ENCODE measurements at places on chromosomes 2 and 18.
A peak's percentile ranks its signal among the peaks of the same experiment; 100 is the strongest.

DNA sequence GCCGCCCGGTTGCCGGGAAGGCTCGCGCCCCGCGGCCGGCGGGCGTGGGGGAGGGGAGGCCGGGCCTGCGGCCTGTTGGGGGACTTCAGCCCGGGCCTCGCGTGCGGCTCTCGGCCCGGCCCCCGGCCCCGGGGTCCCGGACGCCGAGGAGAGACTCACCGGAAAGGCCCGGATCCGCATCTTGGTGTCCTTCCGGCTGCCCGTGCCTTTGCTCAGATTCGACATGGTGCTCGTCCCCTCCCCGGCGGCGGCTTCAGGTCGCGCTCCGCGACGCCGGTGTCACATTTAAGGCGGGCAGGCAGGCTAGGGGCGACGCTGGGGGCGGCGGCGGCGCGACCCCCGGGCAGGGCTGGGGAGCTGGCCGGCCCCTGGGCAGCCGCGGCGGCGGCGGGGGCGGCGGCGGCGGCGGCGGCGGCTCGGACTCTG, 365 bp downstream of the CUL3 start:
- peak; percentile 72 for DNase-seq

- no peak for DNase-seq
Measured at GRCh38 chr2:176056406-176056805, 27.4 kb downstream of the EVX2 start.

GRCh38 chr2:159065891-159066290, 97.5 kb downstream of the TANC1 start:
- DNase-seq: no peak

GRCh38 chr18:9474108-9474982, 968 bp upstream of the RALBP1 start:
- no peak for DNase-seq

- DNase-seq: no peak
Measured at GRCh38 chr18:23073996-23074606, 61.2 kb upstream of the CABLES1 start.

DNA sequence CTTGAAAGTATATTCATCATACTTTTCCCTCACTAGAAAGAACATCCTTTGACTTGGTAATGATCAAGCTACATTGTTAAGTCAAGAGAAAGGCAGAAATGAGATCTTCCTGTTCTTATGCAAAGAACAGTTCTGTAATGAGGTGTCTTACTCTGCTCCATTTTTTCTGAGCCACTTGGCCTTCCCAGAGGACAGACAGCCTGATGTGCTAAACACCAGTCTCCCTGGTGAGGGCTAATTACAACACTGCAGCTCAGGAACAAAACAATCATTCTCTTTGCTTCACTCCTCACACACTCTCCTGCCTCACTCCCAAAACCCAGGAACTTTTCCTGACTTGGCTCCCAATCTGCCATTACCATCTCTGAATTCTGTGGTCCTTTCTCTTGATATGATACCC, 25.6 kb downstream of the TACR1 start:
- DNase-seq: no peak

- no peak for DNase-seq
Measured at GRCh38 chr2:45005261-45006002, 3.8 kb downstream of the SIX2 start.

GRCh38 chr2:88753833-88754584, 62.5 kb downstream of the RPIA start:
- peak; percentile 57 for DNase-seq

GRCh38 chr2:11787991-11788390, 41.6 kb downstream of the LPIN1 start:
- DNase-seq: no peak

GRCh38 chr2:108629417-108629816, 89.9 kb upstream of the RANBP2 start:
- no peak for DNase-seq

DNA sequence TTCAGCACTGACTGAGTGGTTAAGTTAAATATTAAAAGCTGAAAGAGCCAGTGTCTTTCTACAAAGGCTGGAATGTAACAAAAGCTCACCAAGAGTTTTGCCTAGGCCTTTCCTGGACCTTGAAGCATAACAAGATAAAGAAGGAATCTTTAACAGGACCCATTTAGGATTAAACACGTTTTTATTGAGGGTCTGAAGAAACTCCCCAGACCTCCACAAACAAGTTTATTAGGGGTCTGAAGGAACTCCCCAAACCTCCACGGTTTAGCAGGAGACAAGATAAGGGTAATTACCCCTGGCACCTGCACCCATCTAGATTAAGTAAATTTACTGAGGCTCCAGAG, 104.0 kb downstream of the ACAA2 start:
- DNase-seq: no peak

Data from activated CD8-positive, alpha-beta T cell treated with anti-CD3 and anti-CD28 coated beads for 36 hours (primary cell).